ENCODE measurements at places on chromosomes 12 and 14.

DNA sequence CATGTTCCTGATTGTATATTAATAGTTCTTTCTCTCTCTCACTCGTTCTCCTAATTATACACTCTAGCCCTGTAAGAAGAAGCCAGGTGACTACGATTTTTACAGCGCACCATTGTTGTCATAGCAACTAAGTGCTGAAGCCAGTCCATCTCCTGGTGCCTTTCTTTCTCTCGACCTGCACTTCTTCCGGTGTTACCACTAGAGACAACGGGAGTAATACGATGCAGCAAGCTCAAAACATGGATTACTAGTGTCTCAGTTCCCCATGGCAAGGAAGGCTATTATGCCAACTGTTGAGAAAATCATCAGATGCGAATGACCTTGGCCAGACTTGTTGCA lies 40.8 kb upstream of the DCD start:
- DNase-seq = no peak

GRCh38 chr12:65495233-65495632 lies 216.8 kb downstream of the MSRB3 start:
- DNase-seq = no peak

DNA sequence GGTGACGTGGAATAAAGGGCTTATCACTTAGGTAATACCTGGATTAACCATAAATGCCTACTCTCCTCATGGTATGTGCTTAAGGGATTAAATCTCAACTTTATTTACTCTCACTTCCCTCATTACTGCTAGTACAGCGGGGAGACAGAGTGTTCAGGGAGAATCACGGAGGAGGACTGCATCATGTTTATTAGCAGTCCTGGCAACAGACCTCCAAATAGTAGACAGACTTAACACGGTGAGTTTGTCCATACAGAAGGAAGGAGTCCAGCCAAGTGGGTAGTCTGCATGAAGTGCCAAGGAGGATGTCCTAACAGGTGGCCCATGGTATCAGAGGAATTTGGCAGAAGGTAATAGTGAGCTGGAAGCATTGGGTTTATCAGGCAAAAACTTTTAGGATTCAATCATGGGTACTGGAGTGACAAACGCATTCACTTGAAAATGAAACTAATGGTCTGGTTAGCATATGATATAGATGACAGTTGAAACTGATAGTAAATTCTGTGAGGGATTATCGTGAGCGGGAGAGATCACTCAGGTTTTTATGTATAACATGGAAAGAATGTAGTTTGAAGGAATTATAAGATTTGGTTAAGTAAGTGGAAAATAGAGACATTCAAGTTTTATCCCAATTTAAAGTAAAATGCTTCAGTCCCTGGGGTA lies 471.8 kb downstream of the TMEM117 start:
- DNase-seq = no peak

DNA sequence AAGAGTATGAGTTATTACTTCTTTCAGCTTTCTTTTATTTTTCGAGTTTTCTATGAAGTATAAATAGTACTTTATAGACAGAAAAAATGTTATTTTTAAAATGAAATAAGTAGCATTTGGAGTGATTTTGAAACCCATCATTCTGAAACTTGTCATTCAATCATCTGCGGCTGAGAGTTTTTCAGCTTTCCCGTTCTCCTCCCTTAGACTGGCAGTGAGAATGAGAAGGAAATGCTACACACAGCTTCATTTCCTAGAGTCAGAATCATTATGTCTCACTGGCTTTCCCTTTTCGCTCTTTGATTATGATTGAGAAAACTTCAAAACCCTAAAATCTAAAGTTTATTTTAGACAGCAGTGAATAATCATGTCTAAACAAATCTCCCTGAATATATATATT lies 33.7 kb upstream of the GNPNAT1 start:
- no peak for DNase-seq

- DNase-seq = no peak
These were observed 420.6 kb downstream of the RAD51B start for GRCh38 chr14:68239988-68240771.

Data from right forelimb (tissue), 1 donor.